Iris pigment epithelial cell (primary cell): ENCODE measurements at places on chromosomes 7 and 10.

GRCh38 chr7:142873281-142873784 is 12.2 kb downstream of the TRPV6 start:
- DNase-seq: peak; percentile 15

DNA sequence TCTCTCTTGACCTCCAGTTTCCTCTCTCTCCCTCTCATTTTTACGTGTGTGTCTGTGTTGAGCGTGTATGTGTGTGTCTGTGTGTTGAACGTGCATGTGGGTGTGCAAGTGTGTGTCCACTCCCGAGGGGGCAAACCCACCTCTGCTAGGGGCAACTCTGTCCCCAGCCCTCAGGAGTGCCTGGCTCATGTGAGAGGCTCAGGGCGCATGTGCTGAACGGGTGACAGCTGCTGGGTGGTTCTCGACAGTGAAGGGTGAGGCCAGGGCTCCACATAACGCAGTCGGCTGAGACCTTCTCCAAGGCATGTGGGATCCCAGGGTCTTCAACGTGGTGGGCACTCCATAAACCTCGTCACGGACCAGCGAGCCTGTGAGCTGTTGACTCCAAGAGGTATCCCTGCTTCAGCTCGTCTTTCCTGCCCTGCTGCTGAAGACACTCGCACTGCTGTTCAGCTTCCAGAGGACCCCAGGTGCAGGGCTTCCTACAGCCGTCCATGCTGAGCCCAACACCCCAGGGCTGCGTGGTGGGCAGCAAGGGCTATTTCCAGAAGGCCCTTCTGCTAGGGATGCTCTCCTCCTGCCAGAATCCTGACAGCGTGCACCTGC is 361.6 kb upstream of the SHH start:
- DNase-seq: no peak

DNA sequence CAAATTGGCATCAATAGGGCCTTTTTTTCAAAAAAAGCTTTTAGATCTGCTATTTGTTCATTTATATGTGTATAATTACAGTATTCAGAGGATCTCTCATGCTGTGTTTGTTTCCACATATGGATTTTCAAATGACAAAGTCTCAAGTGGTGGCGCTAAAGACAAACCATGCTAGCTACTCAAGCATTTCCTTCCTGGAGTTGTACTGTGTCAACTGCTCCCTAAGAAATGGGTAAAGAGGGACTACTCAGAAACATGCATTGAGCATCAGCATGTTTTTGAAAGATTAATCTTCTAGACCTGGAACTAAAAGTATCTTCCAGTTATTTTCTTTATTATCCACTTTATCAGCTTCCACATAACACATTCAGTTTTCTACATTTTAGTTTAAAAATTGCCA is 12.7 kb downstream of the CNTNAP2 start:
- no peak for DNase-seq

DNA sequence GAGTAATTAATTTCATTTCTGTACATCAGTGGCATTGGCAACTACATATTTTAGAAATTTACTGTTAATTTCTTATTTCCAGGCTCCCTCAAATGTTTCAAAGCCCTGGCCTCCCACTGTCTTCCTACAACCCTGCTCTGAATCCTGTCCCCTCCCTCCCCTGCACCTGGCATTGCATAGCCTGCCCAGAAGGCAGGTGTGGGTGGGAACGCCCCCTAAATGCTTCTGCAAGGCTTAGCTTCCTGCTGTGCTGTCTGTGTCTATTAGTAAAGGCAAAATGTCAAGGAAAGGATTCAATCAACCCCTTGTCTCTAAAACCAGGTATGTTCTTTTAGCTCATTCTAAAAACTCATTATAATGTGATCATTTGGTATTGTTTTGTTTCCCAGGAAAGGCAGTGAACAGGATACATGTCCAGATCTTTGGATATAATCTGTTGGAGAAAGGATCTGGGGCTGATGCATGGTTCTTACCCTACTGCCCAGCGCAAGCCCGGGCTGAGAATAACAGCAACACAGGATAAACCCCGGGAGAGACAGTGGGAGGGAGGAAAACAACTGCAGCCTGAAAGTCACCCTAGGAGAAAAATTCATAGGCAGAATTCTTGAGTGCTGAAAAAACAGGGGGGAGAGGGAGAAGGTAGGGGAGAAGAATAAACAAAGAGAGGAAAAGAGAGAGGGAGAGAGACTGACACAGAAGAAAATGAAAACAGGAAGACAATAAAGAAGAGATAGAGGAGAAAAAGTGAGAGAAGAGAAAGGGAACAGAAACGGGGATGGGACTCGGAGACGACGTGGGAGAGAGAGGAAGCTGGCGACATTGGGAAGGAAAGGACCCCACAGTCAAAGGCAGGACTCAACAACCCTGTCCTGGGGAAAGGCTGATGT is 589 bp downstream of the ZNF488 start:
- no peak for DNase-seq

DNA sequence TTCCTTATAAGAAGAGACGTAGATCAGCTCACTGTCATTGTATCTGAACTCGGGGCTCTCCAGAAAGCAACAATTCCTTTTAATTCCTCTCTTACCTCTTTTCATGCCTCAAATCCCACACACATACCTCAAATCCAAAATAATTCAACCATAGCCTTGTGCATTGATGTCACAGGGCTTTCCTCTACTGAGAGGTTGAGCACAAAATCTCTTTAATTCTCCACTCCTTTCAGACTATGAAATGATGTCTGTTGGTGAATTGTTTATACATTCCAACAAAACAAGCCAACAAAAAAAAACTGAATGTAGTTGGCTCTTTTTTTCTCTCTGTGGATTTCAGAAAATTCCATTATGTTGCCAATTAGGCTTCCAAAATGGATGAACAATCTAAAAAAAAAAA is 53.2 kb downstream of the BPGM start:
- no peak for DNase-seq

- DNase-seq: no peak
Measured at GRCh38 chr10:106179430-106179829, 985.1 kb downstream of the SORCS1 start.

- peak; percentile 64 for DNase-seq
Measured at GRCh38 chr10:51074238-51075028, at the start of gene PRKG1. PRKG1 (plus strand) TSS chr10:51074487.

DNA sequence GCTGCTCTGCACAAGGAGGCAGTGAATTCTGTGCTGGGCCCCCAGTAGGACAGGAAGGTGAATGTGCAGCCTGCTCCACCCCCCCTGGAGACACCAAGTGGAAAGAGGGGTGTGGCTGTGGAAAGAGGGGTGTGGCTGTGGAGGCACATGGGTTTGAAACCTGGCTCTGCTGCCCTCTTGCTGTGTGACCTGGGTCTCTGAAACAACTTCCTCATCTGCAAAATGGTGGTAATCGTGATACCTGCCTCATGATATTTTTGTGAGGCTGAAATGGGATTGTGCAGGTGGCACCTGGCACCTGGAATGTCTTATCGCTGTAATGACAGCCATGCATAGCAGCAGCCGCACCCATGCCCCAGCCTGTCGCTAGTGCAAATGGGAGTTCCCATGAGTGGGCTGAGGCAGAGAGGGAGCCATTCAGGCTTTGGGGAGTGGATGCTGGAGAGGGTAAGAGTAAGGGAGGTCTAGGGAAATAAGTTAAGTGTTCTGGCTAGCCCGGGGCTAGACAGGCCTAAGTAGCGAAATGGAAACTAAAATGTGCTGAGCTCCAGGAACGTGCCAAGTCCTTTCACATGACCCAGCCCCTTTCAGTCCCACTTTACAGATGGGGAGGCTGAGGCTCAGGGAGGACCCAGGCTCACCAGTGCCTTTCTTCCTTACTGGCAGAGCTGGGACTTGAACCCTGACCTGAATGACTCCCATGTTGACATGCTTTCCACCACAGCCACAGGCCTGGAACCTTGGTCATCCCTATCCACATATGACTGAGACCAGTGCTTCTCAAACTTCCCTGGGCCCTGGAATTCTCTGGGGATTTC is 35.0 kb downstream of the C10orf105 start:
- DNase-seq: peak; percentile 6

GRCh38 chr7:12154119-12154518 is 57.0 kb upstream of the TMEM106B start:
- no peak for DNase-seq

- DNase-seq: no peak
Measured at GRCh38 chr10:116276981-116277380, 4.0 kb upstream of the GFRA1 start.

GRCh38 chr10:113534423-113534822 is 18.4 kb upstream of the HABP2 start:
- no peak for DNase-seq

- no peak for DNase-seq
Measured at GRCh38 chr7:40760987-40761386, 626.2 kb downstream of the SUGCT start.

DNA sequence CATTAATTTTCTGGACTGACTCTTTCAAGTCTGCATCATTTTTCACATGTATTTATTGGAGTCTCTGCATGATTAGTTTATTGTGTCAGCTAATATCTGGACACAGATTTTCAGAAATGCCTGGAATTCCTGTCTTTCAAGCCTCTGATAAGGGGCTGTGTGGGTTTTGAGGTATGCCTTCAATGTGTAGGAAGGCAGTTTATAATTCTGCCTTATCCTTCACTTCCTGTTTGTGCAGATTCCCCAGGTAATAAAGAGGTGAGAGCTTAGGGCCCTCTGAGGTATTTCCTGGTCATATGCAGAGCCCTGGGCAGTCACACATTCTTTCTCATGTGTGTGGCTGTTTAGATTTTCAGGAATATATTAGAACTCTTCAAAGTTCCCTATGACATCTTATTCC is 79.4 kb upstream of the PRKCQ start:
- peak; percentile 19 for DNase-seq

DNA sequence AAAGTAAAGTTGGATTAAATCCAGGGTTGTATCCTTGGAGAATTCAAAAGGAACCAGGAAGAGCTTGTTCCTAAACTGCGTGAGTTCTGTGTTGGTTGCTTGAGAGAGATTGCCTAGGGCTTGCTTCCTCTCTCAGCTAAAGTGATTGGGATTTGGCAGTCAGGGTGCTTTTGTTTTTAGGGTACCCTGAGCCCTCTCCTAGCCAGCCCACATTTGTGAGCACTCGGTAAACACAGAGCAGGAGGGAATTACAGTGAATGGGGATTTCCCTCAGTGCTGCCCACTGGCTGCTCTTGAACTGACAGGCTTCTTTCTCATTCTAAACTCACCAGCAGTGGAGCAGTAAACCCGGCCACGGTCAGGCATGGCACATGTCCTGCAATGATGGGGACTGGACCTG is 146.9 kb downstream of the TPST1 start:
- DNase-seq: peak; percentile 61

GRCh38 chr7:144407266-144407931 is 3.9 kb upstream of the NOBOX start:
- DNase-seq: no peak

GRCh38 chr10:87523731-87524130 is 19.0 kb downstream of the MINPP1 start:
- no peak for DNase-seq

GRCh38 chr10:29689001-29689400 is 54.2 kb upstream of the SVIL start:
- peak; percentile 77 for DNase-seq

GRCh38 chr10:102581981-102582580 is 62.2 kb upstream of the TRIM8 start:
- no peak for DNase-seq

GRCh38 chr7:84492098-84493034 is 297.8 kb upstream of the SEMA3A start:
- no peak for DNase-seq

GRCh38 chr7:156560075-156560474 is 80.5 kb upstream of the RNF32 start:
- DNase-seq: no peak

DNA sequence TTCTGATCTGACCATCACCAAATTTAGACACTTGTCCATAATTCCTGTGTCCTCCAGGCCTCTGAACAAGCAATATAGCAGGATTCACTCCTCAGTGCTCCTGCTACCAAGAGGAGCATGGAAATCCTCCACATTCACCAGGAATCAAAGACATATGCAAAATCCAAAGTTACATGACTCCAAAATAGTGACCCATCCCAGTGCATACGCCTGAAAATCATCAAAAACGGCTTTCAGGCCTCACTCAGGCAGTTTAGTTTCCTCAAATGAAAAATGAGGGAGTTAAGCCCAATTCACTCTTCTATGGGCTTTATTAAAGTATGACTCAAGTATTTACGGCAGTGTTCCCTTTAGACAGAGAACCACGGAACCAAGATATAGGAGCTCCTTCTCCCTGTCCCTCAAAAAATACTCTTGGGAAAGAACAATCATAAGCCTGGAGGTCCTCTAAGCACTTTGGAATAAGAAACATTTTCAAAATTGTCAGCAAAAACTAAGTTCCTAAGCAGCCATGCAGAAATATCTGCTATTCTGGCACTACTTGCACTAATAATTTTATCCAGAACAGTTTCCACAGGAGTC is 240.7 kb downstream of the PARD3 start:
- no peak for DNase-seq

DNA sequence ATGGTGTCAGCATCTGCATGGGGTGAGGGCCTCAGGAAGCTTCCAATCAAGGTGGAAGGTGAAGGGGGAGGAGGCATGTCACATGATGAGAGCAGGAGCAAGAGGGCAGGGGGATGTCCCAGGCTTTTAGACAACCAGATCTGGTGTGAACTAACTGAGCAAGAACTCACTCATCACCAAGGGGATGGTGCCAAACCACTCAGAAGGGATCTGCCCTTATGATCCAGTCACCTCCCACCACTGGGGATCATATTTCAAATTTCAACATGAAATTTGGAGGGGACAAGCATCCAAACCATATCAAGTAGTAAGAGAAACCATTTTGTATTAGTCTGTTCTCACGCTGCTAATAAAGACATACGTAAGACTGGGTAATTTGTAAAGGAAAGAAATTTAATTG is 33.6 kb downstream of the THNSL1 start:
- no peak for DNase-seq

DNA sequence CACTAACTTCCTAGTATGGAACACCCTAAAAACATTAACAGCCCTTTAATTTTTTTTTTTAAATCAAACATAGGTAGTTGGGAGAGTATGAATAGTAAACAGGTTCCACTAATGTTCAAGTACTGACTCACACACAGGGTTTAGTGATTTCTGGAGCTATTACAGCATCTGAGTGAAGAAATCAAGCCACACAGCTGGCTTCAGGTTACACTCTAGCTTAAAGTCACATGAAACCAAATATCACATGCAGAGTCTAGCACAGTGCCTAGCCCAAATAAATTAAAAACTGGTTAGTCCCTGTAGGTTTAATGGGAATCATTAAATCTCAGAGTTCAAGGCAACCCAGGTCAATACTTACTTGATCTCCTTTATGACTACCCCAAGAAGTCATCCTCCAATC is 11.6 kb downstream of the PANK1 start:
- DNase-seq: peak; percentile 95

DNA sequence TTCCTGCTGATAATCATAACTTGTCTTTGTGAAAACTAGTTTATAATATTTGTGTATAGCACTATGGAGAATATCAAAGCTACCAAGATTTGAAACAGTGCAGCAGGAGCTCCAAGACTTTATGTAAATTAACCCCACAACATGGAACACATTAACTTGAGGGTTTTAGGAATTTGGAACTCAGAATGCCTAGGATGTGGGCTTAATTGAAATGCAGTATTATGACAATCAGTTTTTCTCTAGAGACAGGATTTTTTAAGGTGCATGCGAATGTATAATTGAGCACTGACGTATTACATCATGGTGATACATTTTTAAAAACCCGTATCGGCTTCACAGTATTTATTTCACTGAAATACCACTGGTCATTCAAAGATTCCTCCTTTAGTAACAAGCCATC is 313.1 kb upstream of the DGKB start:
- DNase-seq: no peak
